ENCODE measurements at places on chromosomes 7 and 10.
A peak's percentile ranks its signal among the peaks of the same experiment; 100 is the strongest.

DNA sequence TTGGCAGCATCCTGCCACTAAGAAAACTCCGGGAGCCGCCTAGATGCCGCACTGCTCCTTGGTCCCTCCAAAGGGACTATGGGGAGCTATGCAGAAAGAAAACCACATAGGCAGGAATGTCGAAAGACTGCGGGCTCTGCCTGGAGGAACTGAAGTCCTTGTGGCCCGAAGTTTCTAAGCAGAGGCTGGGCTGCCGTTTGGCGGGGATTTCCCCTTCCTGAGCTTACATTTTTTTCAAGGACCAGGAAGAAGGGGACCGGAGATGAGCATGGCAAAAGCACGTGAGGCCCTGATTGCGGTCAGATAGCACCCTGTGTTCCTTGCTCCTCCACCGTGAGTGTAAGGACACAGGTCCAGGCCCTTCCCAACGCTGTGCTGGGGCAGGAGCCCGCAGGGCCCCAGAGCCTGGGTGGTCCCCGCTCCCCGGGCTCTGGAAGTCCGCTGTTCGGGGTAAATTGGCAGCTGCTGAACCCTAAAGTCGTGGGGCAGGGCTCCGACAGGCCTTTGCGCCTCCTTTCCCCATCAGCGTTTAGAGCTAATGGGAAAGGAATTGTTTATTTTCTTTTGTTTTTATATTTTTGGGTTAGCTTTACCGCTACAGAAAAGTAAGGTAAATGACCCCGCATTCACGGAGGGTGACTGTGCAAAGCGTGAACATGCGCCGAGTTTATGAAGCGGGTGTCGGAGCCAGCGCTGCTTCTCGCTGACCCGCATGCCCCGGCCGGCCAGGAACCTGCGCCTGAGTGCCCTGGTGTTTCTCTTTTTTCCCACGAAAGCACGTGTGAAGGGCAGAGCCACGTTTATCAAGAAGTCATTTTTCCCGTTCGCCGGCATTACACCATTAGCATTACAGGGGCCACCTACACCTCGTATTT lies 356.5 kb upstream of the ZNF32 start:
- no peak for DNase-seq

GRCh38 chr7:148044173-148044572 lies 546.4 kb upstream of the C7orf33 start:
- DNase-seq: no peak

- DNase-seq: peak; percentile 90
Measured at GRCh38 chr7:141649865-141650634, 51.9 kb downstream of the DENND11 start.

- DNase-seq: no peak
Measured at GRCh38 chr7:85471740-85472139, 284.9 kb upstream of the SEMA3D start.

DNA sequence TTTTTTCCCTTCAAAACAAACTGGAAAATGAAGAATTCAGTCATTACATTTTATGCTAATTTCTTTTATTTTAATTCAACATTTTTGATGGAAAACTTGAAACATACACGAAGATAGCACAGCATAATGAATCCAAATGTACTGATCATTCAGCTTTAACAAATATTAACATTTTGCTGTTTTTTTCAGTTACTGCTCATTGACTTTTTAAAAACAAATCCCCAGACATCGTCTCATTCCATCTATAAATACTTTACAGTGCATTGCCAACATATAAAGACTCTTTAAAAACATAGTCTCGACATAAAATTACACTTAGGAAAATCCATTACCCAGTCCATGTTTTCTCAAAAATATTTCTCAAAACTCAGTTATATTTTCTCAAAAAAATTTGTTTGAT lies 452.3 kb downstream of the GALNT17 start:
- DNase-seq: no peak

GRCh38 chr10:87976101-87976743 lies 112.8 kb downstream of the PTEN start:
- DNase-seq: no peak

DNA sequence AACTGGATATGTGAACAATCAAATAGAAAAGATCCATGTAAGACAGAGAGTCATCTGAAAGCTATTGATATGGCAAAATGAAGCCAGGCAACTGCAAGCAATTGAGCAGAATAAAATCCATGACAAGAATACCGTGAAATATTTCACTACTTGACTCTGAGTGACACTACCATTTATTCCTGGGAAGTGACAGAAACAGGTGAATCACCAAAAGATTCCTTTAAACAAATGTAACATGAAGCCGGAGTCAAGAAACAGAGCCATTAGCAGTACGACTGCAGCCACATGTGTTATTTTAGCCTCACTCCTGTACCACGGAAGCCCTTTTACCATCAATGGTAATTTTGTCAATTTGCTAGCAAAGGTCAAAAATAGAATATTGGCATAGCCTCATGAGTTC lies 197.7 kb upstream of the POT1 start:
- no peak for DNase-seq

DNA sequence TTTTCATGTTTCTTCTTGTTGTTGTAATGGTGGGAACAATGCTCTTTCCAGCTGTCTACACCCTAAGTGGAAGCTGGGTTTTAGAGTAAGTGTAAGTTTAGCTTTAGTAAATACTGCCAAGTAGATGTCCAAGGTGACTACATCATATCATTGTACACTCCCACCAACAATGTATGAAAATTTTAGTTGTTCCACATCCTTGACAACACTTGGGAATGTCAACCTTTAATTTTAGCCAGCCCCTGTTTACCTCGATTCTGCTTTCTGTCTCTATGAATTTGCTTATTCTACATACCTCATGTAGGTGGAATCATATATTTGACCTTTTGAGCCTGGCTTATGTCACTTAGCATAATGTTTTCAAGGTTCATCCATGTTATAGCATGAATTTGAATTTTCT lies 93.0 kb downstream of the MTPAP start:
- no peak for DNase-seq

- no peak for DNase-seq
Measured at GRCh38 chr7:136386876-136387275, 409.7 kb upstream of the MTPN start.

GRCh38 chr10:6045314-6045848 lies 16.8 kb downstream of the IL2RA start:
- DNase-seq: no peak

- no peak for DNase-seq
Measured at GRCh38 chr7:110388457-110388856, 702.5 kb upstream of the LRRN3 start.

- peak; percentile 23 for DNase-seq
Measured at GRCh38 chr7:44309271-44310091, 15.9 kb downstream of the CAMK2B start.

- DNase-seq: no peak
Measured at GRCh38 chr7:90390926-90391325, 12.3 kb upstream of the CLDN12 start.

DNA sequence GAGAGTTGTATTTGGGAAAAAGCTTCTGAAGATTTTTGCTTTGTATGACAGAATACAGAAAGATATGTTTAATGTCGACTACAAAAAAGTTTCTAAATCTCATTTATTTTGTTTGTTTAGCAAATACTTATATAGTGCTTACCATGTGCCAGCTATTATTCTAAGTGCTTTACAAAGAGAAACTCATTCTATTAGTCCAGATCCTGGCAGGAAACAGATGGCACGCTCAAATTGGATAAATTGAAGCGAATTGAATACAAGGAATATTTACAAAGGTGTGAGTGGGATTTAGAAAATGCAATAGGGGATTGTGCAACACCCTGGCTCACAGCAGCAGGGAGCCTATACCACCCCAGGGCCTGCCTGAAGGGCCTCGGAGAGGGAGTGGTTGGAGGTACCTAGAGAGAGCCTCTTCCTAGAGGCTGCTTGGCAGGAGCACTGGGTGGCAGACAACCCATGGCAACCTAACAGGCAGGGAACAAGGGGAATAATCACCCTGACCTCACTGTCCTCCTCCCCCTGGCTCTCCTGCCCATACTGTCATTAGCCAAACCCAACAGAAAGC lies 27.6 kb upstream of the FAM204A start:
- DNase-seq: no peak

DNA sequence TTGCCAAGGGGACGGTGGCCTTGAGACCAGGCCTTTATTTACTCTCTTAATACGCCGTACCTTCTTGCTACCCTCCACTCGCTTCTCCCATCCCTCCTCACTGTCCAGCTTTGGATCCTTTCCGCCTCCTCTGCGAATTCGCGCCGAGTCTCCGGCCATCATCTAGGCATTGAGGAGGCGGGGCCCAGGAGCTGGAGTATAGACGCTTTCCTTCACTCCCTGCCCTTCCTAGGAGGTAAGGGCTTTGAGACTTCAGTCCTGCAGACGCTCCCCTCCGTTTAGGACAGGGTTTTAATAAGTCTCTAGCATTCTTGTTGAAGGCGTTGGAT lies 538 bp downstream of the TFAM start:
- no peak for DNase-seq

GRCh38 chr7:138661069-138661635 lies 40.0 kb downstream of the SVOPL start:
- no peak for DNase-seq

DNA sequence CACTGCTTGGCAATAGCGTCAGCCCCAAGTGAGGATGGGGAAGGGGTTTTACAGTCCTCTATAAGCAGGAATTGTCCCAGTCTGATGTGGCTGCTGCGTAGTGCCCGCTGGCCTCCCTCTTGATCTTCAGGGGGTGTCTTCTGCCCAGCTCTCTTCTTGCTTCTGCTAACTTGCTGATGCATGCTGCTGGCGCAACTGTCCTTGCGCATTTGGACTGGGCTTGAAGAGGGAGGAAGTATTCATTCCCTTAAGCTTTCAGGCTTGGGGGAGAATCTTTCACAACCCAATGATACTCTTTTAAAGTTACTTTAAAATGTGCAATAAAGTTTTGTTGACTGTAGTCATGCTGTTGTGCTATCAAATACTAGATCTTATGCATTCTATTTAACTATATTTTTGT lies 10.3 kb downstream of the GALNT11 start:
- no peak for DNase-seq

DNA sequence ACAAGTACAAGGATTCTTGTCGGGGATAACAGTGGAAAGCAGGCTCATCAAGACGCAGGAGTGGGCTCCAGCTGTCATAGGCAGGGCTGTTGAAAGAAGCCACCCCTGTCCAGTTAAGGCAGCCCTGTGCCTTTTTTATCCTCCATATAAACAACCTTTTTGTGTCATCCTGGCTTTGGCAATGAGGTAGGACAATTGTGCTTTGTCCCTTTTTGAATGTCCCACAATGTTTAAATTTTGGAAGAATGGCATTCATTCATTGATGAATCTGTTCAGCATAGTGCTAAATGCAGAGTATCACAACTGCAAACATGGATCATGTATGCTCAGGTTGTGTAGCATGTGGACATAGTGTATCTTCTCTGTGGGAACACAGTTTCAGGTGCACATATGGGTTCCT lies 66.7 kb downstream of the UBE3C start:
- DNase-seq: no peak

- DNase-seq: no peak
Measured at GRCh38 chr7:29107056-29107455, 39.3 kb downstream of the CPVL start.

GRCh38 chr10:43796781-43797180 lies 148.1 kb upstream of the ZNF32 start:
- no peak for DNase-seq

GRCh38 chr10:23190872-23191763 lies 994 bp upstream of the PTF1A start:
- DNase-seq: no peak

- no peak for DNase-seq
Measured at GRCh38 chr7:87448388-87448787, 27.1 kb downstream of the ABCB4 start.

DNA sequence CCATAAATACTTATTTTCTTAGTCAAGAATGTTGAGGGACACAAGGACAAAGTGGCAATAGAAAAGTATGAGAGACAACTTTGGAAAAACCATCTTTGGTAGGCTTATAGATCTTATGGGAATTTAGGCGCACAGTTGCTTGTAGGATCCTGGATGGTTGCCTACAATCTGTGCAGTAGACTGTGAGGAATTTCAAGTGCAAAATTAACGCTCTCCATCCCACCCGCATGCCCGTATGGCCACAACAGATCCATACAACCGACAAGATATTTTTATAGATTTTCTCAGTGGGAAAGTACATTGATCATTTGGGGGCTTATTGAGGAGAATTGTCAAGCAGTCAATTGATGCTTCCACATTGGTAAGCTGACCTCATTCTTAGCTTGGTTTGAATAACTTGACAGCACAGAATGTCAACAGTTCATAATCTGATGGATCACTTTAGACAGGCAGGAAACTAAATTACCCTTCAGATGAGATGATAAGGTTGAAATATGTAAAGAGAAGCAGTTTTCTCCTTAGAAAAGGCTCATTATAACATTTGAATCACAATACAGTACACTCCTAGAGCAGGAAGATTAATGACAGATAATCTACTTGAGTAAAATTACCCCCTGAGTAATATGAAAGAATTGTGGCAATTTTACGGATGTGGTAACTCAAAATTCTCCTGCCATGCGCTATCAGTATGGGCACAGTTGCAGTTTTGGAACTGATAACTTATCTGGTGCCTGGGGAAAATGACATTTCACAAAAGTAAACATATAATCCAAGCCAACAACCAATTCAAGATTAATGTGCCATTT lies 479.7 kb downstream of the KIF20B start:
- no peak for DNase-seq

DNA sequence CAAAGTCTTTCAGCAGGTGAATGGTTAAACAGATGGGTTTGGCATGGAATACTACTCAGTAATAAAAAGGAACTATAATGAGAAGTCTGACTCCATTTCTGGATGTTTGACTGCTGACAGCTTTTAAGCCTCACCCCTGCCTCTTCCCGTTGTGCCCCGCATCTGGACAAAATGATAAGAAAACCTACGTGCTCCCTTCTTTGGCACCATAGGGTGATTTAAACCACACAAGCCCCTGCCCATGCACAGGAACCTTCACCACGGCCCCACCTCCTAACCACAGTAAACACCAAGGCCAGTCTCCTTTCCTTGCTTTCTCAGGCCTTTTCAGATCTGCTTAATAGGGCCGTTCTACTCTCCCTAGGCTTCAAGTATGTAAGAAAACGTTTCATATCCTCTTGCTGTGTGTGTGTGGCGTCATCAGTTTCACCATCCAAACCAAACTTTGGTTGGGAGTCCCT lies 47.1 kb upstream of the UBN2 start:
- no peak for DNase-seq

GRCh38 chr7:48667407-48667806 lies 256.9 kb upstream of the CDC14C start:
- DNase-seq: no peak

GRCh38 chr10:131898061-131898460 lies 2.7 kb upstream of the PPP2R2D start:
- no peak for DNase-seq

Measured in fibroblast of the conjunctiva (primary cell).